ENCODE measurements at places on chromosomes 6 and 20. TPM values are rescaled to one million over a fixed set of nuclear protein-coding genes. Genes with fewer than 3 reads are reported as not detected.

DNA sequence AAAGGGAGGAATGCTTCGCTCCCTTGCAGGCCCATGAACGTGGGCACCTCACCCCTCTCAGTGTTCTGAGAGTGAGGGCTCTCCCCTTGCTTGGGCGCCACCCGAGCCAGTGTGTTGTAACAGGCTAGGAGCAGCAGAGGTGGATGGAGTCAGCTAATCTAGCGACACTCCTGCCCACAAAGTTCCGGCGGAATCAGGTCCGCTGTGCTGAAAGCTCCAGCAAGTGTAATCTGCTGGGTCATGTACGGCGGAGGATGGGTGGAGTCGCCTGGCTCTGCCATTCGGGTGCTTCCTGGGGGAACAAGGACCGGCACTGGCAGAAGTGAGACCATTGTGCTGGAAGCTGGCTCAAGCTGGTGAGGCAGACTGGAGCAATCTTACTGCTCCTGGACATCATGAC, 1310.1 kb downstream of the EPHA7 start:
- DNase-seq, result no peak

DNA sequence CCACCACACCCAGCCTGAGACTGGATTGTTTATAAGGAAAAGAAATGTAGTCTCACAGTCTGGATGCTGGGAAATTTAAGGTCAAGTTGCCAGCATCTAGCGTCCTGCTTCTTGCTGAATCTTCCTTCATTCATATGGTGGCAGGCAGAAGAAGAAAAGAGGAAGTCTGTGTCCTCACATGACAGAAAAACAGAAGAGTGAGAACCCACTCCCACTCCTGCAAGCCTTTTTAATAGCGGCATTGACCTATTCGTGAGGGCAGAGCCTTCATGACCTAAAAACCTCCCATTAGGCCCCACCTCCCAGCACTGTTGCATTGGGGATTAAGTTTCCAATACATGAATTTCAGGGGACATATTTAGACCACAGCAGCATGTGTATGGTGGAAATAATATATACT, 160.8 kb upstream of the BMP2 start:
- no peak for DNase-seq

GRCh38 chr20:4766631-4767030, 44.9 kb downstream of the PRND start:
- DNase-seq, result no peak

- DNase-seq, result no peak
Measured at GRCh38 chr6:106667022-106667402, 37.6 kb downstream of the QRSL1 start.

GRCh38 chr6:14992382-14992781, 253.5 kb upstream of the JARID2 start:
- no peak for DNase-seq

DNA sequence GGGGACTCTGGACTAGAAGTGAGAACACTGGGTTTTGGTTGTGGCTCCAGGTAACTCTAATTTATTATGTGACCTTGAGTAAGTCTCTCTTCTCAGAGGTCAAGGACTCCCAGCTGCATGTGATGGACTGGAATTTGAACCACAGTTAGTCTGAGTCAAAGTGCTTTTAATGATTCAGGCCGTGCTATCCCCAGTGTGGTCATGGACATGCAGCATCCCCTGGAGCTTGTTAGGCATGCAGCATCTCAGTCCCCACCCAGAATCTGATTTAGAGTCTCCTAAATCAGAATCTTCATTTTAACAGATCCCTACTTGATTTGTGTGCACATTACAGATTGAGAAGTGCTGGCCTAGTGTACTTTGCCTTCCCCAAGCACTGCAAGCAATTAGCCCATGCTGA, 74.2 kb downstream of the TOX2 start:
- no peak for DNase-seq

DNA sequence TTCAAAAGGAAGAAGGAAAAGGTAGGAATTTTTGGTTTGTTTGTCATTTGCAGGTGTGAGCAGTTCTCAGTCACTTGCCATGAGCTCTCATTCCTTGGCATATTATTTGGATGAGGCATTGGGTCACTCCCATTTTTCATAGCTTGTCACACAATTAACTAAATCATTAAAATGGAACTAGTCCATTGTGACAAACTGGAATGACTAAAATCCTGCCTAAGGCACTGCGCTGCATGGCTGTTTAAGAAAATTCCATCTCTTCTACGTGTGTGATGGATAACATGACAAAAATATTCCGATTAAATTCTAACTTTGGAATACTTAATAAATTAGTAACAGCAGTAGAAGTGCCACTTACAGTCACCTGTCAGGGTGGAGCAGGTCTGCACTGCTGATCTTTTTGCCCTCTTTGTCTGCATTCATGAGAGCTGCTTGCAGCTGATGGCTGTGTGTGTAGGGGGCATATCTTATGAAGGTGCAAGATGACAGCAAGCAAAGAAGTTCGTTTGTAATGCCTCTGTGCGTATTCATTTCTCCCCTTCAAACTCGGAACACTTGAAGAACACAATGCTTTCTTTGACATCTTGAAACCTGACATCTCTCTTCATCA, 1292.6 kb upstream of the MAP3K7 start:
- no peak for DNase-seq

DNA sequence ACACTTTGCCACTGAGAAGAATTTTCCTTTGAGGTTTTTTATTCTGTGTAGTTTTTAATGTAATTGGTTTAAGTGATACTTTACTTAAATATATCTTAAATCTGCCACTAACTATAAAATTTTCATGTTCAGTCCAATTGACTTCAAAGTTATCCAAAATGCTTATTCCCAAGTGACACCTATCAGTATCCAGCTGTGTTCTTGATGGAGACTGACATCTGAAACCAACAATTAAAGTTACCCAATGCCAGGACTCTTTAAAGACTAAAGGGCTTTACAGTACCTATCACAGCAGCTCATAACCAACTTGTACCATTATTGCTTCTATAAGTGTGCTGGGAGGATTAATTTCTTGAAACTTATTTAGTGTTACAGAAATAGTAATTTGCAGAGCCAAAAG, 13.8 kb upstream of the EYA4 start:
- DNase-seq, result no peak

GRCh38 chr20:35698298-35699126, 640 bp downstream of the NFS1 start:
- DNase-seq, result no peak

DNA sequence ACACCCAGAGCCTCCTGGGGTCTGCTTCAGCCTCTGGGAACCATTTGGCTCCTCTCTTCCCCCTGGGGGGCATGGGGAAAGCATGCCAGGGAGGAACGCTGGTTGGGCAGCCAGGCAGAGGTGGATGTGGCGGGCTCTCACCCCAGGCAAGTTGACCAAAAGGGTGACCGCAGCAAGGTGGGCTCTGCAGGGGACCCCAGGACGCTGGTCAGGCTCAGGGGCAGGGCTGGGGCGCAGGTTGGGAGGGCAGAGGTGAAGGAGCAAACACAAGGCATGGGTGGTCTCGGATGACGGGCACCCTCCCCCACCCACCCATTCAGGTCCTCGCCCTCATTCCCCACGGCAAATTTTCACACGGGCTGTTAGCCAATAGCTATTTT, 30.2 kb upstream of the MRGBP start:
- DNase-seq, result no peak

GRCh38 chr6:25053875-25054371, 118.2 kb upstream of the RIPOR2 start:
- DNase-seq, result peak; percentile 48

DNA sequence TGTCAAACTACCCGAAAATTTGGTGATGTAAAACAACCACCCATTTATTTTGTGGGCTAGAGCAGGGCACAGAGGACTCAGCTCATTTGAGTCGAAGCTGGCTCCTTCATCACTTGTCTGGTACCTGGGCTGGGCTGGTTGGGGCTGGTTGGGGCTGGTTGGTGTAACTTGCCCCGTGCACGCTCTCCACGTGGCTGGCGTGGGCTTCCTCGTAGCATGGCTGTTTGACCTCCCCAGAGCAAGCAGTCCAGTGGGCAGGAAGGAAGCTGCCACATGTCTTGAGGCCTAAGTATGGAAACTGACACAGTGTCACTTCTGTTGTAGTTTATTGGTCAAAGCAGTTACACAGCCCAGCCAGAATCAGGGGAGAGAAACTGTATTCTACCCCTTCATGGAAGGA, 27.1 kb downstream of the BCAS4 start:
- DNase-seq, result no peak

- DNase-seq, result peak; percentile 68
Measured at GRCh38 chr6:81750681-81751387, 1.6 kb downstream of the TENT5A start.

- peak; percentile 77 for DNase-seq
Measured at GRCh38 chr20:41643504-41643938, 25.3 kb upstream of the CHD6 start.

DNA sequence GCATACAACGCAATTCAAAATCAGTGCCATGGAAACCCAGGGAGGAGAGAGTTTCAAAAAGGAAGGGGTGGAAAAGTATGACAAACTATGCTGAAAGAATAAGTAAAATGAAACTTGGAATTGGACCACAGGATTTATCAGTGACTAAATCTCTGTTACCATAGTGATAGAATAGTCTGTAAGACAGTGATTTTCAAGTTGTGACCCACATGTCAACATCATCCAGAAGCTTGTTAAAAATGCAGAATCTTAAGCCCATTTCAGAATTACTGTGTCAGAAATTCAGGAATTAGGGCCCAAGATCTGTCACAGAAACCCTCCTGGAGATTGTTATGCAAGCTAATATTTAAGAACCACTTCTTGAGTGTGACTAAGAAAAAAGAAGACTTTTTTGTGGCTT, 417.7 kb upstream of the JAG1 start:
- peak; percentile 34 for DNase-seq

- DNase-seq, result no peak
Measured at GRCh38 chr6:42624601-42625000, 60.8 kb downstream of the UBR2 start.

GRCh38 chr6:169862043-169862891, 110.8 kb downstream of the ERMARD start:
- no peak for DNase-seq

DNA sequence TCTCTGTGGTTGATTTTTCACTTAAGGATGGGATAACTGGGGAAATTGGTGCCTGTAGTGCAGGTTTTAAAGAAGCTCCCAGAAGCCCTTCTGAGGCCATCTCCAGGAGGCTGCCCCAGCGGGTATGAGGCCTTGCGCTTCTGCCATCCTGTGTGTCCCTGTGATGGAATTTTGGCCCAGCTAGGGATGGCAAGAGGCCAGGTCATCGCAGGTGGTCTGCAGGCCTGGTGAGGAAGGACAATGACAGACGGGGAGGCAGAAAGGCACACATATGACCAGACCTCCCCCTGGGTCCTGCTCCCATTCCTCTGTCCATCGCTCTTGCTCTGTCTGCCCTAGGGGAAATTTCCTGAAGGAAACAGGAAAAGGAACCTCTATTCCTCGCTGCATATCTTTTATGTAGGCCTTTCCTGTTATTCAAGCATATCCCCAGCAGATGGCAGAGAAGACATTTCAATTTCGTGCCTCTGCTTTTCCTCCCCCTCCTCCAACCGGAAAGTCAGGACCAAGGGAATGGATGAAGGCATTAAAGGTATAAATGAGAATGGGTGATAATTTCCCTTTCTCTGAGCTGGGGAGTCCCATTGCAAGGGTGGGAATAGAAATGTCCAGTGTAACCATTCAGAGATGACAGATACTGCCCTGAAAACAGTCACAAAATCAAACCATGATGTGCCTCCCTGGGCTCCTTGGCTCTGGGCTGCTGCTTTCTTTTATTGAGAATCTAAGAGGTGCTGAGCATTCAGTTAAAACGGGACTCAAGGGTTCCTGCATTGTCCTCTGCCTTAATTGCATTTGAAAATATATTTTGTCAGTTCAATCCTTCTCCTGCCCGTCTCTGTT, 17.6 kb upstream of the HLA-F start:
- DNase-seq, result peak; percentile 32

- DNase-seq, result no peak
Measured at GRCh38 chr6:121395736-121396135, 39.7 kb upstream of the GJA1 start.

DNA sequence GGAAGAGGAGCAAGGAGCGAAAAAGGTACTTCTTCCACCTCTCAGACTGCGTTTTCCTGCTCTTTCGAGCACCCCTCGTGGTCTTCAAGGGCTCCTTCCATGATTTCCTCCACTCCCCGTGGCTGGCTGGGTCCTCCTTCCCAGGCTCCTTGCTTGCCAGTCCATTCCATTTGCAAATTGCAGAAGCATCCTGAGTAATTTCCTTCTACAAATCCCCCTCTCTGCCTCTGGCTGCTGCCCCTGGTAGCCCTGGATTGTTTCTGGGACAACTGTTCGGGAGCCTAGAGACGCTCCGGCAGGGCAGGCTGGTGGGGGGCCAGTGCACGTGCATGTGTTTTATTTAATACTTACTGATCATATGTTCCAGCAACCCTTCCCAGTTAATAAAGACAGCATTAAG, 173.1 kb downstream of the ZMYND8 start:
- no peak for DNase-seq

- DNase-seq, result no peak
Measured at GRCh38 chr6:21383450-21384085, 210.0 kb upstream of the SOX4 start.

DNA sequence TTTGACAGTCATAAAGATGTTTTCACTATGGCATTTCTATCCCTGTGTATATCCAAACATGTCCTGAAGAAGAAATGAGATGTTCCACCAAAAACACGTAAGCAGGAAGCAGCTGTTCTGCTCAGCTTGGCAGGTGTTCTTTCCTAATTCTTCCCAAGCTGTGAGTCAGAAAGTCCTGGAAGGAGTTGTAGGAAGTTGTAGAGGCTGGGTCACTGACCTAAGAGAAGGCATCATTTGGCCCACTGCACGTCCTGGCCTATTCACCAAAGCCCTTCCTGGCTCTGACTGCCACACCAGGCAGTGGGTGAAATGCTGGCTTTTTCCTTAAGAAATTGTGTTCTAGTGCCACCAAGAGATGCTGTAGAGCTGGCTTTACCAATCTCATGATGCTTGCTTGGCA, 40.3 kb downstream of the STX11 start:
- peak; percentile 50 for DNase-seq

- no peak for DNase-seq
Measured at GRCh38 chr20:45101333-45101850, 465 bp upstream of the KCNS1 start.

DNA sequence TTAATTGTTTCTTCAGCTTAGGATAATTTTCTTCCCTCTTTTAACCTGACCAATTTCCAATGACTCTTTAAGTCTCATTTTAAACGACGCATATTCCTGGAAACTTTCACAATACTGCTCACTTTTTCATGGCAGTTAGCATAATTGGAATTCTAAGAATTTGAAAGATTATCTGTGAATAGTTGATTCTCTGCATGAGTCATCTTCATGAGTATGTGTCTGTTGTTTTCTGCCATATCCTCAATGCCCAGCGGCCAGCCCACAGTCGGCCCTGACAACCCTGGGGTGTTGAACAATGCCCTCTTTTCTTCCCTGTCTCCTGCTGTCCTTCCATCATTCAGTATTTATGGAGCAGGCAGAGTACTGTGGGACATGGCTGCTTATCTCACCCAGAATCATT, 554.2 kb downstream of the CDH26 start:
- DNase-seq, result peak; percentile 72

Gene SERPINB1
- polyA plus RNA-seq, result 91.9 TPM

Gene SMOC2
- not detected for polyA plus RNA-seq

Gene KIF3B
- polyA plus RNA-seq, result 18.1 TPM

Gene CD24
- polyA plus RNA-seq, result 314 TPM

Gene CST5
- 0.14 TPM for polyA plus RNA-seq

Gene YWHAB
- 150 TPM for polyA plus RNA-seq

Gene MLIP
- polyA plus RNA-seq, result not detected

Gene TRIM31
- 0.07 TPM for polyA plus RNA-seq

Gene C20orf204
- polyA plus RNA-seq, result 0.03 TPM

Gene DNMT3B
- 0.63 TPM for polyA plus RNA-seq

Gene IL17F
- not detected for polyA plus RNA-seq

Gene KCNQ2
- not detected for polyA plus RNA-seq

Gene ZSWIM1
- polyA plus RNA-seq, result 5.3 TPM

All from mammary epithelial cell (primary cell).